ENCODE measurements at places on chromosomes 1 and 21. TPM values are rescaled to one million over a fixed set of nuclear protein-coding genes. Genes with fewer than 3 reads are reported as not detected.

Gene RNF186
- polyA plus RNA-seq = not detected

Gene COG2
- 16.3 TPM for polyA plus RNA-seq

Gene HLX
- polyA plus RNA-seq = 4.2 TPM

Gene DENND4B
- 17.6 TPM for polyA plus RNA-seq

Gene PKP1
- polyA plus RNA-seq = 0.05 TPM

Gene ITLN2
- polyA plus RNA-seq = not detected

Gene FMN2
- polyA plus RNA-seq = 14.6 TPM

Gene OR2L3
- not detected for polyA plus RNA-seq

Gene FCRL2
- not detected for polyA plus RNA-seq

Gene SRGAP2C
- 5.0 TPM for polyA plus RNA-seq

Gene PPIAL4G
- polyA plus RNA-seq = not detected

- no peak for DNase-seq
These were observed 92.9 kb downstream of the SLC45A1 start for GRCh38 chr1:8410791-8411190.

GRCh38 chr1:91754348-91754747 is 131.6 kb downstream of the TGFBR3 start:
- DNase-seq = no peak

DNA sequence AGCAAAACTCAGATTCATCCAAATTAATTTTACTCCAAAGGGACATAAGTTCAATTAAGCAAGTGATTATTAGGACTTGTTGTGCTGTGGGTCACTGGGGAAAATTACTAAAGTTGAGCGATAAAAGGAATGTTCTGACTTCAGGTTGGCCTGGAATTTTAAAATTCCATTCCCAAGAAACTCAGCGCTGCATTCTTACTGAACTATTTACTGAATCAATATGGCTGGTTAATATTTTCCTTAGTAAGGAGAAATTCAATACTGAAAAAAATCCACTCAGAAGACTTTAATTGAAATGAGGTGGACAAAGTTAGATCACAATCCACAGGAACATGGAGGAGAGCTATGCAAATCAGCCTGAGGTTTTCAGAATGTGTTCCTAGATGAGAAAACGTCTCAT is 578.9 kb upstream of the NR5A2 start:
- no peak for DNase-seq

DNA sequence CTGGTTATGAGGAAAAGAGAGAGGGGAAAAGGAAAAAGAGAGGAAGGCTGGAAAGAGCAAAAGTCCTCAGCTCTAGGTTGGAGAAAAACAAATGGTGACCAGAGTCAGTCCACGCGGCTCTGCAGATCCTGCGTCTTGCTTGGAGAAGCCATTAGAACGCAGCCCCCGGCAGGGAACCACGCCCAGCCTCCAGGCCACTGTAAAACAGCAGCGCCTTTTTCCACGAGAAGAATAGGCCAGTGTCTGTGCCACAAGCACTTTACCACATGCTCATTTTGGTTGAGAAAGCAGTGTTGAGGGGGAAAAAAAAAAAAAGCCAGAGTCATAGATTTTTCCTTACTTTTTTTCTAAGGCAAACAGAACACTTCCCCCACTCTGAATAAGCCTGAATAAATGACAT is 846.9 kb upstream of the ADAMTS5 start:
- no peak for DNase-seq

- DNase-seq = no peak
These were observed 461.8 kb upstream of the CXADR start for GRCh38 chr21:17051054-17051453.

DNA sequence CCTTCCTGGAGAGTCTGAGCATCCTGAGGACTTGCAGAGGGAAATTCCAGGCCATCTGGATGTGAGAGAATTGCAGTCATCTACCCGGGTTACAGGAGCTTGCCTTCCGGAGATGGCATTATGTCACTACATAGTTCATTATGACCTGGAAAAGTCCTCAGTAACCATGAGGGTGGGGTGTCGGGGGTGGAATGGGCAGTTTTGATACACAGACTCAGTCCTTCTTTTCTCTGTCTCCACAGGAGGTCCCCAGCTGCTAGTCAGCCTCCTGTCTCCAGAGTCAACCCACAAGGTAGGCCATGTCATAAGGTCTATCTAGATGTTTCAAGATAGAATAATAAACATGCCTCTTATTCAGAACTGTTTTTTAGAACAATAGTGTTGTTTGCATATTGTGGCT is 268.2 kb upstream of the SGIP1 start:
- no peak for DNase-seq

GRCh38 chr1:43557744-43558245 is 27.1 kb downstream of the PTPRF start:
- no peak for DNase-seq

DNA sequence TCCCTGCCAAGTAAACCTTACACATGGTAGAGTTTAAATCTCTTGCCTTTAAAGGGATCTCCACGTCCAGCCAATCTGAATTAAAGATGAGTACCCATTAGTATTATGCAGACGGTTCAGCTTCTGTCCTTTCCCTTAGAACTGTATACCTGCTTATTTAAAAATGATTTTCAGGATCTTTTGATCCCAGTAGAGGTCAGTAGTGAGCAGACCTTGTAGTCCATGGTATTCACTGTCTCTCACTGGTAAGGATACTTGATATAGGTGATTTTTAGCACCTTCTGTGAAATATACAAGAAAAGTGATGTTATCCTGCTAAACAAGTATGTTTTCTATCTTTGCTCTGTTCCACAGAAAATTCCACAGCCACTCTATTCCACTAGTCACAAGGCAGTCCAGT is 1211.6 kb upstream of the ADGRL4 start:
- DNase-seq = no peak

DNA sequence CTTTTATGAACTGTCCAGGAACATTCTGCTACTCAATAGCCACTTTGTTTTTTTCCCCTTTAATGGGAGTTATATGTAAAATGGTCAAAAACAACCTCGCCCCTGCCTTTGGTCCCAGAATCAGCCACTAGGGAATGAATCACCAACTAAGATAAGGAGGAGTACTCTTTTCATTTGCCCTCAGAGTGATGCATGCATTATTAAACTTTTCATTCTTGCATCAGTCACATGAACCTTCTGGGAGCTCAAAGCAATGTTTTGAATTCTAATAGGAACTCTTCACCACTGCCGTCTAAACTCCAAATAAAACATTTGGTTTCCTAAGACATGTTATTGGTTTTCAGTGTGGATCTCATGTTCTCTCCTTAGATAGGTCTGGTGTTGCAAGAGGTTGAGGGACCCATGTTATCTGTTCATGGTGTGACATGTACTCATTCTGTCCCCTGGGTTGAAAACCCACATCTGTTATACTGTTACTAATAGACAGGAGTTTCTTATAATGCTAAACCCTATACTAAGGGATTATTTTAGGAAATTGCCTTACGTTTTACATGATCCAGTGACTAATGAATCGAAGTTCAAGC is 17.8 kb upstream of the HSD17B7 start:
- DNase-seq = no peak

GRCh38 chr1:224458996-224459395 is 24.4 kb upstream of the WDR26 start:
- no peak for DNase-seq

DNA sequence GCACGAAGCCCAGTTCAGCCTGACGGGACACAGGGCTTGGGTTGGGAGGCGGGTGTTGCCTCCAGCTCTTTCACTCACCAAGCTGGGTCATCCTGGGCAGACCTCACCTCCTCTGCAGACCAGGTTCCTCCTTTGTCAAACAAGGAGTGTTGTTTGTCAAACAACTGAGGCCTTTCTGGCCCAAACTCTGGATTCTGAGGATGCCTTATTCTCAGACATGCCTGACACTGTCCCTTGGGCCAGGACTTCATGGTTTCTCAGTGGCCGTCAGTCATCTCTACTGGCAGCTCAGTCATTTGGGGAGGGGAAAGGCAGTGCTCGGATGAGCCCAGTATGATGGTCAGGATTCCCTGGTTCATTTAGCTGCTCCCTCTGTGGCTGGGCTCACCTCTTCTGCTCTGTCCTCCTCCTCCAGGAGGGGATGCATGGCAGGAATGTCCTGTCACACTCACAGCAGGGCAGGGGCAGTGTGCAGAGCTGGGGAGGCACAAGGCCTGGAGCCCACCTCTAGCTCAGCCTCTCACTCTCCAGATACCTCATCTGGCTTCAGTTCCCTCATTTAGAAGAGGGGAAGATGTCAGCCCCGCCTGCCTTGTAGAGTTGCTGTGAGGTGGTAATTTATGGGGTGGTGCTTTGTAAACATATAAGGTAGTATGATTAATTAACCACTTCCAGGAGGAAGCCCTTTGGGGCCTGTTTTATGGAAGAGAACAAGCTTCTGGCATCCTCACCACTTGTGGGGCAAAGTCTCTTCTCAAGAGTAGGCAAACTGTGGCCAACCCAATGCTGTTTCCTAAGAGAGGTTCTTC is 20.6 kb downstream of the SLC2A1 start:
- DNase-seq = no peak

DNA sequence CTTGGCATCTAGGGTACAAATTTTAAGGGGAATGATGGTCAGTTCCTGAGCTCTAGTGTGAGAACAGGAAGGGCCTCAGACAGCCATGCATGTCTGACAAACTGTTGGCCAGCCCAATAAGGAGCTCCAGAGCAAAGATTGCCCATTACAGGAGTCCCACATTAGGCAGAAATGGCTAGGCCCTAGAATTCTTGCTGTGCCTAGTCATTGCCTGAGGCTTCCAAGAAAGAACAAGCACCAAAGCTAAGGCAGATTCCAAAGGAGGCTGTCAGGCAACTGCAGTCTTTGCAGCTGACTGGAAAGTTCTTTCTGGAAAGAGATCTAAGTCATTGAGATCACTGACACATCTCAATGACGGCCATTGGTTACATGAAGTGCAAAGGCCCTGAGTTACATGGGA is 3.9 kb upstream of the STIL start:
- peak; percentile 83 for DNase-seq

GRCh38 chr1:20724364-20725188 is 6.8 kb upstream of the KIF17 start:
- DNase-seq = no peak

DNA sequence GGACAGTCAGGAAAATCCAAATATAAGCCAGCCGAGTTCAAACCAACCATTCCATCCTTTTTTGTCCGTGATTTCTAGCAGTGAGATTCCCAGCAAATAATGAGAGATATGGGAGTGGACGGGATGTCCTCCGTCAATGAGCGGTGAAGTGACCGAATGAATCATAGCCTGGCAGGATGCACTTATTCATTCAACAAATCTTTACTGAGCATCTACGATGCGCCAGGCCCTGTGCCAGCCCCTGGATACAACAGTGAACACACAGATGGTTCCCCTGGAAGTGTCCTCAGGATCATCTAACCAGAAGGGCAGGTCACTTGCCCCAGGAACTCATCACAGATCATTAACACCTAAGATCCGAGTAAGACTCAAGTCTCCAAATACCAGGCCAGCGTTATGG is 8.2 kb upstream of the PLEKHA6 start:
- DNase-seq = no peak

- DNase-seq = no peak
These were observed 1.3 kb downstream of the CDC42BPA start for GRCh38 chr1:227317011-227317451.

- DNase-seq = no peak
These were observed 790 bp downstream of the RPS8 start for GRCh38 chr1:44775930-44776729.

DNA sequence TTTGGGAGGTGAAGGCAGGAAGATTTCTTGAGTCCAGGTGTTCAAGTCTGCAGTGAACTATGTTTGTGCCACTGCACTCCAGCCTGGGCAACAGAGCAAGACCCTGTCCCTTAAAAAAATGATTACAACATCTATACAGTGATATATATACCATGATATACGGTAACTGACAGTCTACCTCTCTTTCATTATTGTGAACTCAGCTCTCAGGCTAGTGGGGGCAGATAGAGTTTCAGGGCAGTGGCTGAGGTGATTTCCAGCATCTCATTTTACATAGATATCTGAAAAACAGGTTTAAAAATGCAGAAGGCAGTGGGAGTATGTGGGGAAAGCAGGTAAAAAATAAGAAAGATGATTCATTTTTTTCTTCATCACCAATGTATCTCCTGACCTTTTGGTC is 8.1 kb upstream of the NTNG1 start:
- DNase-seq = no peak

GRCh38 chr21:41958886-41959563 is 5.2 kb upstream of the C2CD2 start:
- DNase-seq = no peak

GRCh38 chr1:27004471-27005165 is 8.0 kb downstream of the TENT5B start:
- no peak for DNase-seq

DNA sequence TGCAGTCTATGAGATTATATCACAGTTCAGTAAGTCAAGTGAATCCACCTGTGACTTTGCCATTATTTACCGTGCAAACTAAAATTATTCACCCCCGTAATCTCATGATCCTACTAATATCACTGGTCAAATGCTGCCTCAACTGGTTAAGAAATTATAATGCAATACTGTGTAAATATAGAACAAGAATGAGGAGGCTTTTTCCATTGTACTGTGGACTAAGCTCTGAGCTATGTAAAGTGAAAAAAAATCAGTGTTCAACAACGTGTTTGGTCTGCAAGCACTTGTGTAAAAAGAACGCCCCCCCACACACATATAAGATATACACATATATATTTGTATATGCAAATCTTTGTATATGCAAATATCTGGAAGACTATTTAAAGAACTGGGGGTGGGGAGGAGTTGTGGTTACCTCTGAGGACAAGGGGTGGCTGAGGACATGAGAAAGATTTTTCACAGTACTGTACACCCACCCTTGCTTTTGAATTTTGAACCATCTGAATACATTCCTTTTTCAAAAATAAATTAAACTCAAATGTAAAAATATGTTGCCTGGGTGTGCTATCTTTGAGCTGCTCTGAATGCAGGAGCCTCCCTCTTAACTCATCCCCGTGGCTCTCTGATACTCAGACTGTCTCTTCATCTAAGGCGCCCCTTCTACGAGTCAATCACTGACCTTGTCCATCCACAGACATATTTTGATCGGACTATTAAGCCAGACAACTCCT is 57.0 kb downstream of the PTP4A2 start:
- no peak for DNase-seq

GRCh38 chr1:41534181-41535076 is 49.9 kb upstream of the EDN2 start:
- no peak for DNase-seq

- DNase-seq = no peak
These were observed at the start of gene PADI1 for GRCh38 chr1:17204546-17205440. PADI1 (plus strand) TSS chr1:17205128; CDS start chr1:17205218, 90 bp downstream.

GRCh38 chr1:52676249-52676903 is 21.8 kb downstream of the COA7 start:
- DNase-seq = no peak

GRCh38 chr1:61116421-61116820 is 34.1 kb downstream of the NFIA start:
- no peak for DNase-seq

DNA sequence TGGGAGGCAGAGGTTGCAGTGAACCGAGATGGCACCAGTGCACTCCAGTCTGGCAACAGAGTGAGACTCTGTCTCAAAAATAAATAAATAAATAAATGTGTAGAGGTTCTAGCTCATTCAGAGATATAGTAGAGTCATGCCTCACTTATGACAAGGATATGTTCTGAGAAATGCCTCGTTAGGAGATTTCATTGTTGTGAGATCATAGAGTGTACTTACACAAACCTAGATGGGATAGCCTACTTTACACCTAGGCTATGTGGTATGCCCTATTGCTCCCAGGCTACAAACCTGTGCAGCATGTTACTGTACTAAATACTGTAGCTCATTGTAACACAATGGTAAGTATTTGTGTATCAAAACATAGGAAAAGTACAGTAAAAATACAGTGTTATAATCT is 155.3 kb upstream of the JUN start:
- DNase-seq = no peak

Measured in BJ (cell line).